ENCODE measurements at places on chromosomes 6 and 20. TPM values are rescaled to one million over a fixed set of nuclear protein-coding genes. Genes with fewer than 3 reads are reported as not detected.

DNA sequence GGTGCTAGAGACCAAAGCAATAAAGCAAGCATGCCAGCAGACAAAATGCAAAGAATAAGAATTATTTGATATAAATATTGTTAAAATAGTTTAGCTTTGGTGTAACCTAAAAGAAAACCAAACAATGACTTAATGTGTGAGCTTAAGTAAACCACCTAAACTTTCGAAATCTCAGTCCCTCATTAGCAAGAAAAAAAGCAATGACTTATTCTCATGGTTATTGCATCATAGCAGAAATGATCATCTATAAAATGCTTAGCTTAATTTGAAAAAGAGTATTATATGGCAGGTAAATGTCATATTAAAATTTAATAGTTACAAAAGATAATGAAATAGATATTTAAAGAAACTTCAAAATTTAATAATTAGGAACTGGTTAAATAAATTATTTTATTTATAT, 1395.7 kb upstream of the EYS start:
- H3K4me3 ChIP-seq, result no peak overlapping the region
- H3K27ac ChIP-seq, result no peak overlapping the region
- no peaks in the 10 kb centered on the region for H3K4me1 ChIP-seq
- no peaks in the 10 kb centered on the region for H3K27me3 ChIP-seq

- no peak overlapping the region for H3K4me3 ChIP-seq
- no peak overlapping the region for H3K27ac ChIP-seq
These were observed 58.7 kb downstream of the GTF2H5 start for GRCh38 chr6:158226655-158227512.

- no peak for DNase-seq
- no peak overlapping the region for H3K27ac ChIP-seq
- H3K4me1 ChIP-seq, result no peaks in the 10 kb centered on the region
- no peaks in the 10 kb centered on the region for H3K27me3 ChIP-seq
- H3K4me3 ChIP-seq, result no peak overlapping the region
These were observed 8.7 kb downstream of the ANKS1A start for GRCh38 chr6:34897716-34898115.

- H3K4me3 ChIP-seq, result no peak overlapping the region
- H3K27me3 ChIP-seq, result no peaks in the 10 kb centered on the region
- H3K4me1 ChIP-seq, result no peaks in the 10 kb centered on the region
- no peak for DNase-seq
- no peaks in the 10 kb centered on the region for H3K36me3 ChIP-seq
- H3K27ac ChIP-seq, result no peak overlapping the region
These were observed 72.0 kb upstream of the F13A1 start for GRCh38 chr6:6392214-6393068.

DNA sequence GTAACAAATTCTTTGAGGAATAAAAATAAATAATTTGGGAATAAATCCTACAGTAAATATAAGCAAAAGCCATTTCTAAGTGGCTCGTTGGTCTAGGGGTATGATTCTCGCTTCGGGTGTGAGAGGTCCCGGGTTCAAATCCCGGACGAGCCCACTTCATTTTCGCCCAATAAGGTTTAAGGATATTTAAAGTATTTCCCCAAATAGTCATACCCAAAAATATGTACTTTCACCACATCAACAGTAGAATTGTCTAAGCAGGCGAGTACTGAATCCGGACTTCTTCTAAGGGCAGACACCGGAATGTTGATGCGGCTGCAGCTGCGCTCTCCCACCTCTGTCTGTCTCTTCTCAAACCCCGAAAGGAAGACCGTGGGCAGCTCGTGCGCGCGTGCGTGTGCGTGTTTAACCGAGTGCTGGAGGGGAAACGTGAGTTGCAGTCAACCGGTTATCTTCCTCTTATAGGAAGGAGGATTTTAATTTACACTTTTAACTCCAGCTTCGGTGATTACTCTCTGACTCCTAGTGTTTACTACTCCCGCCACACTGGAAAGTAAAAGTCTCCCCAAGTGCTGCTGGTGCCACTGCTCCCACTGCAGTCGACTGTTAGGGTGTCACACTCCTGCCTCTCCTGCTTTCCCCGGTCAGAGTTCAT, 155.7 kb upstream of the PRSS16 start:
- H3K4me3 ChIP-seq, result no peak overlapping the region
- peaks cover 32% of the 10 kb centered on the region for H3K27me3 ChIP-seq
- peaks cover 5% of the 10 kb centered on the region for H3K4me1 ChIP-seq
- H3K36me3 ChIP-seq, result no peaks in the 10 kb centered on the region
- H3K27ac ChIP-seq, result peak overlapping the region; percentile 29
- no peak for DNase-seq

- no peak overlapping the region for H3K27ac ChIP-seq
- H3K4me3 ChIP-seq, result no peak overlapping the region
- H3K27me3 ChIP-seq, result no peaks in the 10 kb centered on the region
- H3K4me1 ChIP-seq, result peaks cover 15% of the 10 kb centered on the region
- peaks cover 37% of the 10 kb centered on the region for H3K36me3 ChIP-seq
These were observed 6.1 kb downstream of the MRS2 start for GRCh38 chr6:24408719-24409410.

- no peak overlapping the region for H3K27ac ChIP-seq
- H3K4me3 ChIP-seq, result peak overlapping the region; percentile 45
- no peak for DNase-seq
- no peaks in the 10 kb centered on the region for H3K36me3 ChIP-seq
These were observed 5.2 kb downstream of the GTSF1L start for GRCh38 chr20:43721429-43722152.

GRCh38 chr6:111736005-111736608, 130.4 kb upstream of the TRAF3IP2 start:
- H3K27ac ChIP-seq, result no peak overlapping the region
- no peaks in the 10 kb centered on the region for H3K27me3 ChIP-seq
- peaks cover 93% of the 10 kb centered on the region for H3K4me1 ChIP-seq
- peaks cover 19% of the 10 kb centered on the region for H3K36me3 ChIP-seq
- no peak for DNase-seq

TAGAP gene
- 140 TPM for total RNA-seq

MMP24 gene
- 0.07 TPM for total RNA-seq

ANGPT4 gene
- not detected for total RNA-seq
